ENCODE measurements at places on chromosomes 13 and 19.
A peak's percentile ranks its signal among the peaks of the same experiment; 100 is the strongest.

DNA sequence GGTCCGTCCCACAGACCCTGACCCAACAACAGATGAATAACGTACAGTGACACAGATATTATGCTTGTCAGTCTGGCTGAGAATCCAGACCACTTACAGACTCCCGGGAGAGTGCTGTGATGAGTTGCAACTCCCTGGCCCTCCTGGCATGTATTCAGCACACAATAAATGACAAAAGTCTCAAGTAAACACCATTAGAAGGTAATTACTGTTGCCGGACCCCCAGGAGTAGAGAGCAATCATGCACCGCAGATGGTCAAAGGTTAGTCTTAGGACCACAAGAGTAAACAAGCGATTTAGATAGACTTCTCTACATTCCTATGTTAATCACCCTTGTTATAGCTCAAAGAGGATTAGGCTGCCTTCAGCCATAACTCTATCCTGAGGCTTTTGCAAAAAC is 726.4 kb upstream of the GPC6 start:
- DNase-seq = no peak

DNA sequence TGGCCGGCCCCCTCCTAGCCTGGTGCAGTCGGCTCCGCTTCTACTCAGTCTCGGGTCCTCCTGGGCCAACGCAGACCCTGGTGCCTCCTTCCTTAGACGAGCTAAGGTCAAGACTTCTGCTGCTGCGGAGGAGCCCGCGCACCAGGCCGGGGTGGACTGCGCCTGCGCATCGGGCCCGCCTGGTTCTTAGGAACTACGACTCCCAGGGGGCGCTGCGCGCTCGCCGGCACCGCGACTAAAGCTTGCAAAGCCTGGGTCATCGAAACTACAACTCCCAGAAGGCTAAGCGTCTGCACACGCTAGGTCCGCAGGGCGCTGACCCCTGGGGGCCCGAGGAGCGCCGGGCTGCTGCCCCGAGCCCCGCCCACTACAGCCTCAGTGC is at the start of gene ZNF835:
TSS of gene ZNF835 (minus strand) at position 145 of the 382 bp plus-strand sequence. CDS start 6,559 bp downstream, outside the sequence.
- DNase-seq = peak; percentile 62

DNA sequence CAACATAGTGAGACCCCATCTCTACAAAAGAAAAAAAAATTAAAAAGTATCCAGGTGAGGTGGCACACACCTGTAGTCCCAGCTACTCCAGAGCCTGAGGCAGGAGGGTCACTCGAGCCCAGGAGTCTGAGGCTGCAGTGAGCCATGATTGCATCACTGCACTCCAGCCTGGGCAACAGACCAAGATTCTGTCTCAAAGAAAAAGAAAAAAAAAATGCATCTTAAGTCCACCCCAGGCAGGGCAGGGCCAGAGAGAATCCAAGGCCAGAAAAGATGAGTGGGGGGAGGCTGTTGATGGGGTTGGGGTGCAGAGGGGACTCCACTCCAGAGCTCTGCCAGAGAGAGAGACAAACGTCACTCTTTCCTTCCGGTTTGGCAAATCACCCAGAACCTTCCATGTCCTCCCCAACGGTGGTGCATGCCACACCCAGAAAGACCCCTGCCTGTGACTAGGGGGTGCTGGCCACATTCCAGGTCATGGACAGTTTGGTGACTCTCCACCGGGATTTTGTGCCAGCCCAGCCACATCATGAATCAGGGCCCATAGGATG is 431 bp downstream of the FUT3 start:
- no peak for DNase-seq

DNA sequence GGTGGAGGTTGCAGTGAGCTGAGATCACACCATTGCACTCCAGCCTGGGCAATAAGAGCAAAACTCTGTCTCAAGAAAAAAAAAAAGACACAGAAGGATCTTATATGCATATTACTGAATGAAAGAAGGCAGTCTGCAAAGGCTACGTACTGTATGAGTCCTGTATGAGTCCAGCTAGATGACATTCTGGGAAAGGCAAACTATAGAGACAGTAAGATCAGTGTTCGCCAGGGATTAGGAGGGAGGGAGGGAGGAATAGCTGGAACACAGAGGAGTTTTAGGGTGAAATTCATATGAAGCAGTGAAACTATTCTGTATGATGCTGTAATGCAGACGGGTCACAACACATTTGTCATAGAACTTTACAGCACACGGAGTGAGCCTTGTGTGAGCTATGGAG is 165.9 kb upstream of the RNF113B start:
- no peak for DNase-seq

DNA sequence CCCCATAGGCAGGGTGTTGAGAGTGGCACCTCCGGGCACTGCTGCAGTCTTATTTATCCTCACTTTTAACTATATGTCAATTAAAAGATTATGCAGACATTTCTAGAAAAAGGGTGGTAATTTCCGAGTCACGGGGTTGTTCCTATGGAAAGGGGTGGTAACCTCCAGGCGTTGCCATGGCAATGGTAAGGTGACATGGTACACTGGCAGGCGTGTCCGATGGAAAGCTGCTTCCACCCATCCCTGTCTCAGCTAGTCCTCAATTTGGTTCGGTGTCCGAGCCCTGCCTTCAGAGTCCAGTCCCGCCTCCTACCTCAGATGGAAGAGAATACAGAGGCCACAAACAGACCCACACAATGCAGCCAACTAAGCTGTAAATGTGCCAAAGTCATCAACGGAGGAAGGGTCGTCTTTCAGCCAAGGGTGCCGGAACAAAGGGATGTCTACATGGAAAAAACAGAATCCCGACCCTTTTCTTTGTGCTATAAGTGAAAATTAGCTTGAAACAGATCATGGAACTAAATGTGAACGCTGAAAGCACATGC is 72.6 kb upstream of the C13orf46 start:
- DNase-seq = no peak
